ENCODE measurements at places on chromosomes 16 and 17.

DNA sequence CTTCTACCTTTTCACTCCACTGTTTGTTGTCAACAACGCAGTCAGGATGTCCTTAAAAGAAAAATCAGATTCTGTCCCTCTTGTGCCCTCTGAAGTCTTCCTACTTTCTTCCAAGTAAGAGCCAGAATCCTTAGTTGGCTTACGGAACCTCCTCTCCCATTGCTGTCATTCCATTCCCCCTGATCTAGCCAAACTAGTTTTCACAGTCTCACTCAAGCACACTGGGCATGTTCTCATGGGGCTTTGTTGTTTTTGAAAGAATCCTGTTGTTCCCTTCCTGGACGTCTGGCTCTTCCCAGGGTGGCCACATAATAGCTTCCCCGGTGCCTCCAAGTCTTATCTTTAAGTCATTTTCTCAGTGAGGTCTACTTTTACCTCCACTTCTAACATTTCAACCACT is 158.6 kb upstream of the ELAC2 start:
- no peak for DNase-seq
- H3K27me3 ChIP-seq: no peaks in the 10 kb centered on the region
- no peaks in the 10 kb centered on the region for H3K36me3 ChIP-seq
- H3K27ac ChIP-seq: no peak overlapping the region
- H3K4me3 ChIP-seq: no peak overlapping the region
- no peaks in the 10 kb centered on the region for H3K4me1 ChIP-seq

DNA sequence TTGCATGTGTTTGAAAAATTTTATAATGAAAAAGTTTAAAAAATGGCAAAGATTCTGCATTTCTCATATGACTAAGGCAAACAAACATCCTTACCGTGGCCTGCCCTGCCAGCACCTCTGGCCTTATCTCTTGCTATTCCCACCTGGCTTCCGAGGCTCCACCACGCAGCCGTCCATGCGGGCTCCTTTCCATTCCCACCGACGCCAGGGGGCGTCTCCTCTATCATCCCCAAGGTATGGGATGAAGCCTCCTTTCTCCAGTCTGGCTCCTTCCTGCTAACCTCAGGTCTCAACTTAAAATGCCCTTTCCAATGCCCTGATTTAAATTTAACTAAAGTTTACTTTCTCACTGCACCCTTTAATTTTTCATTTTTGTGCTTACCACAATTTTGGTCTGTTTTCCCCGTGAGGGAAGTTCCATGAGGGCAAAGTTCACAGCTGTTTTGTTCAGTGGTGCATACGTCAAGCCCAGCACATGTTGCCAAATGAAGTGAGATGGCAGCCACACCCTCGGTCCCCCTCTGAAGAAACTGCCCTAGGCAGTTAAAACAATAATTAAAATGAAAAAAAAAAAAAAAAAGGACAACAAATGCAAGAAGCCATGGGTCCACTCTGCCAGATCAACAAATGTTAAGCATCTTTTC is 13.3 kb upstream of the SDK2 start:
- no peak overlapping the region for H3K4me3 ChIP-seq
- H3K27me3 ChIP-seq: peaks cover 2% of the 10 kb centered on the region
- no peak for DNase-seq

DNA sequence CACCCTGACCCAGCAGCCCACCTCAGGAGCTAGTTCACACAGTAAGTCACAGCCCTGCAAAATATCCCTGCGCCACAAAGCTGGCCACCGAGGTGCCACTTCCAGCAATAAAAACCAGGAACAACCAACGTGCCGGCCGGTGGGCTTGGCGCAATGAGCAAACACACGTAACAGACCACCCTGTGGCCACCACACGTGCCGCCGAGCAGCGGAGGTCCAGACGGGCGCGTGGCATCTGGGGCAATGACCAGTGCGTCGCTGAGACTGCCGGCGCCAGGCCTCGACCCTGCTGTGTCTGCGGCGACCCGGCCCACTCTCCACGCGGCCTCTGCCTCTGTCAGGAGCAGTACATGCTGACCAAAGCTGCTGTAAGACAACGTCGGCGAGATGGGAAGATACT is 31.5 kb downstream of the LMF1 start:
- no peak overlapping the region for H3K27ac ChIP-seq
- no peak overlapping the region for H3K4me3 ChIP-seq
- H3K36me3 ChIP-seq: peaks cover 12% of the 10 kb centered on the region
- no peak for DNase-seq

GRCh38 chr17:3910420-3911270 is 5.6 kb downstream of the P2RX1 start:
- DNase-seq: no peak
- no peaks in the 10 kb centered on the region for H3K36me3 ChIP-seq
- H3K27me3 ChIP-seq: no peaks in the 10 kb centered on the region
- H3K4me1 ChIP-seq: peaks cover 35% of the 10 kb centered on the region
- H3K27ac ChIP-seq: peak overlapping the region; percentile 67
- H3K4me3 ChIP-seq: peak overlapping the region; percentile 25

- DNase-seq: no peak
- H3K4me3 ChIP-seq: no peak overlapping the region
- no peaks in the 10 kb centered on the region for H3K36me3 ChIP-seq
- no peaks in the 10 kb centered on the region for H3K4me1 ChIP-seq
These were observed 217.3 kb upstream of the ERCC4 start for GRCh38 chr16:13702614-13703013.

GRCh38 chr17:60161598-60162330 is 12.0 kb downstream of the CA4 start:
- H3K27ac ChIP-seq: no peak overlapping the region
- no peaks in the 10 kb centered on the region for H3K27me3 ChIP-seq
- no peak overlapping the region for H3K4me3 ChIP-seq
- no peaks in the 10 kb centered on the region for H3K36me3 ChIP-seq

GRCh38 chr16:55370762-55371482 is 46.9 kb downstream of the IRX6 start:
- no peaks in the 10 kb centered on the region for H3K4me1 ChIP-seq
- no peak overlapping the region for H3K27ac ChIP-seq
- H3K36me3 ChIP-seq: no peaks in the 10 kb centered on the region
- H3K4me3 ChIP-seq: no peak overlapping the region
- DNase-seq: peak; percentile 2

DNA sequence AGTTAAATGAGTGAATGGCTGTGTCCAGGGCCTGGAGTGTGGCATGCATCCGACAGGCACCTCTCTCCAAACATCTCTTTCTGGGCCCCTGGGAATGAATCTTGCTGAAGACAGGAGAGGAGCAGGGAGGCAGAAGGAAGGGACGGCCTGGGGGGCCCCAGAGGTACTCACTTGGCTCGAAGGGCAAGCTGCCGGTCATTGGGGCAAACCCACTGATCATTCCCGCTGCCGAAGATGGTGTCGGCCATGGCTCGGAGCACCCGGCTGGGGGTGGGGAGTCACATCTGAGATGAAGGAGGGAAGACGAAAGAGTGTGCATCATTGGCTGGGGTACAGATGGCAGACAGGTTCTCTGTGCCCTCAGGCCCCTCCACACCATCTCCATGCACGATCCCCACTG is 25.3 kb downstream of the RPH3AL start:
- peaks cover 27% of the 10 kb centered on the region for H3K4me1 ChIP-seq
- H3K27ac ChIP-seq: no peak overlapping the region
- no peak overlapping the region for H3K4me3 ChIP-seq
- DNase-seq: no peak
- no peaks in the 10 kb centered on the region for H3K27me3 ChIP-seq
- no peaks in the 10 kb centered on the region for H3K36me3 ChIP-seq

- no peaks in the 10 kb centered on the region for H3K27me3 ChIP-seq
- no peak overlapping the region for H3K27ac ChIP-seq
- no peaks in the 10 kb centered on the region for H3K36me3 ChIP-seq
- DNase-seq: no peak
- H3K4me3 ChIP-seq: no peak overlapping the region
These were observed 78.6 kb upstream of the ZFHX3 start for GRCh38 chr16:73126525-73126853.

DNA sequence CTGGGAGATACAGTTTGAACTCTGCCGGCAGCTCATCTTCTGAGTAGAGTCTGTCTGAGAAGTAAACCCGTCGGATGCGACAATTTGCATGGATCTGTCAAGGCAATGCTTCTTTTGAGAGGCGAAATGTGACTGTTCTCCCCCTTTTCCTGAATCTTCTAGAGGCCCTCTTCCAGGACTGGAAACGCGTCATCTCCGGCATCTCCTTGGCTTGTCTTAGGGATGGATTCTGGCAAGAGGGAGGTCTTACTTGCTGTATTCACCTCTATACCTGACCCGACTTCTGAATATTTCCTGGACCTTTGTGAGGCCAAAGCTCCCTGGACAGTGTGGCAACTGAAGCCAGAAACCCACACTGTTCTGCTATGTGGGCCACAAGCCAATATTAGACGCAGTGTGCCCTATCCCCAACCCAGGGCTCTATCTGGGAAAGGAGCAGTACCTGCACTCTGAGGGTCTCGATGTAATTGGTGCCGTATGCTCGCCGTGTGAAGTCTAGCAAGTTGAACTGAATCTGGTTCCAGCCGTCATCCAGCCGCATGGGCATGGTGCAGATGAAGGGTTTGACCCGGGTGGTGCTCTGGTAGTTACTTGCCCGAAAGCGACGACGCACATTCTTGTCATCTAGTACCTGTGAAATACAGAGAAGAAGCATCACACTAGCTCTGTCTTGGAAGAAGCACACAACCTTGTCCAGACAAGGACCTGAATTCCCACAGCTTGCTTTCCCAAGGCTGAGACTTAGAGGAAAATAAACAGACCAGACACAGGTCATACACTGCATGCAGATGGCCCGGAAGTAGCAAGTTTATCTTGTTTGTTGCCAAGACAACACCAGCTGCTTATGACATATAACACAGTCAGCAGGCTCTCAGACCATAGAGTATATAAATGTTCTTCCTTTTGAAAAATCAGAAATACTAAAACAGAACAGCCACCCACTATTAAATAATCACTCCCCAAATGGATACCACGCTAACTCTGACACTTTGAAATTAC is 14.1 kb downstream of the CFAP20 start:
- H3K27me3 ChIP-seq: no peaks in the 10 kb centered on the region
- H3K4me1 ChIP-seq: peaks cover under 1% of the 10 kb centered on the region
- no peak overlapping the region for H3K4me3 ChIP-seq
- no peak for DNase-seq
- peaks cover 41% of the 10 kb centered on the region for H3K36me3 ChIP-seq
- no peak overlapping the region for H3K27ac ChIP-seq

DNA sequence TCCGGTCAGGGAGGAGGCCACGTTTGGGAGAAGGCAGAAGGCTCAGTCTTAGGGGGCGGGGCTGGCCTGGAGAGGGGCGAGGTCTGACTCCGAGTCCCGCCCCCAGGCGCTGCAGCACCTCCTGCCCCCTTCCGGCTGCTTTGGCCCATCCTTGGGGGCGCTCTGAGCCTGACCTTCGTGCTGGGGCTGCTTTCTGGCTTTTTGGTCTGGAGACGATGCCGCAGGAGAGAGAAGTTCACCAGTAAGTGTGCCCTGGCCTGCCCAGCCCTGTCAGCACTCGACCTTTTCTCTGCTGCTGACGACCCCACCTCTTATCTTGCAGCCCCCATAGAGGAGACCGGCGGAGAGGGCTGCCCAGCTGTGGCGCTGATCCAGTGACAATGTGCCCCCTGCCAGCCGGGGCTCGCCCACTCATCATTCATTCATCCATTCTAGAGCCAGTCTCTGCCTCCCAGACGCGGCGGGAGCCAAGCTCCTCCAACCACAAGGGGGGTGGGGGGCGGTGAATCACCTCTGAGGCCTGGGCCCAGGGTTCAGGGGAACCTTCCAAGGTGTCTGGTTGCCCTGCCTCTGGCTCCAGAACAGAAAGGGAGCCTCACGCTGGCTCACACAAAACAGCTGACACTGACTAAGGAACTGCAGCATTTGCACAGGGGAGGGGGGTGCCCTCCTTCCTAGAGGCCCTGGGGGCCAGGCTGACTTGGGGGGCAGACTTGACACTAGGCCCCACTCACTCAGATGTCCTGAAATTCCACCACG is 1.5 kb downstream of the TNFRSF12A start:
- H3K4me1 ChIP-seq: peaks cover 77% of the 10 kb centered on the region
- peak overlapping the region; percentile 63 for H3K4me3 ChIP-seq
- H3K27me3 ChIP-seq: peaks cover 3% of the 10 kb centered on the region
- peak overlapping the region; percentile 80 for H3K27ac ChIP-seq
- peaks cover 11% of the 10 kb centered on the region for H3K36me3 ChIP-seq
- DNase-seq: peak; percentile 90

GRCh38 chr17:15145621-15146020 is 119.5 kb downstream of the PMP22 start:
- H3K27me3 ChIP-seq: no peaks in the 10 kb centered on the region
- no peak overlapping the region for H3K27ac ChIP-seq
- H3K4me1 ChIP-seq: no peaks in the 10 kb centered on the region
- no peaks in the 10 kb centered on the region for H3K36me3 ChIP-seq

GRCh38 chr16:15053904-15054303 is 2.0 kb downstream of the NTAN1 start:
- no peaks in the 10 kb centered on the region for H3K36me3 ChIP-seq
- no peak overlapping the region for H3K27ac ChIP-seq

DNA sequence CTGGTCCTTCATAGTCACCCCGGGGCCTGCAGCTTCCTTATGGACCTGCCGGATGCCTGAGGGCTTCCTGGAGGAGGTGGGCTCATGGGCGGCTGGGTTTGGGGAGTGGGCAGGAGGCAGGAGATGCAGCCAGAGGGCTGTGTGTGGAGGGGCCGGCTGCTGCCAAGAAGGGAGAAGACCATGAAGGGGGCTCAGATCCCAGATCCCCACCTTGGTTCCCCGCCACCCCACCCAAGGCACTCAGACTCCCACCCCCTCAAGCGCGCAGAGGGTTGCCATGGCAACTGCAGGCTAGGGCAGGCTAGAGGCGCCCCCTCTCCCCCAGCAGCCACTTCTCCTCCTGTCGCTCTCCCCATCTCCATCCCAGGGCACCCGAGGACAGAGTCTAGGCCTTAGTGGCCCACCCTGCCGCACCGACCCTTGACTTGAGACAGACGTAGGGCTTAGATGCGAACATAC is 104.5 kb downstream of the CRLF3 start:
- no peak overlapping the region for H3K27ac ChIP-seq

DNA sequence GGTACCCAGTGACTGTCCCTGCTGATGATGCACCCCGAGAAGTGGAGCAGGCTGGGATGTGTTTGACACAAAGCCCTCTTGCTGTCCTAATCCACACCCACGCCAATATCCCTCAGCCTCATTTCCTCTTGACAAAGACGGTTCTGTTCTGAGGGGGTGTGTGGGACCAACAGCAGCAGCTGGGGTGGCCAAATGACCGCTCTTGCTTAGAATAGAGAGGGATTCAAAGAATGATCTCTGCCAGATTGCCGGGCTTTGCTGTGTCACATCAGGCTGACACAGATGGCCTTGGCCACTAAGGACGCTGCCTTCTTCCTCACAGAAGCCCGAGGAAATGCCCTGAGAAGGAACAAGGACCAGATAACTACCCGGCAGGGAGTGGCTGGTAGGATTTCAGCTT is 250.7 kb downstream of the NTN1 start:
- no peaks in the 10 kb centered on the region for H3K4me1 ChIP-seq
- no peak for DNase-seq
- H3K36me3 ChIP-seq: peaks cover 2% of the 10 kb centered on the region
- H3K27ac ChIP-seq: no peak overlapping the region

- H3K27me3 ChIP-seq: peaks cover 7% of the 10 kb centered on the region
- peaks cover 6% of the 10 kb centered on the region for H3K36me3 ChIP-seq
- peak overlapping the region; percentile 72 for H3K4me3 ChIP-seq
These were observed 5.0 kb upstream of the TLCD2 start for GRCh38 chr17:1714980-1715802.

DNA sequence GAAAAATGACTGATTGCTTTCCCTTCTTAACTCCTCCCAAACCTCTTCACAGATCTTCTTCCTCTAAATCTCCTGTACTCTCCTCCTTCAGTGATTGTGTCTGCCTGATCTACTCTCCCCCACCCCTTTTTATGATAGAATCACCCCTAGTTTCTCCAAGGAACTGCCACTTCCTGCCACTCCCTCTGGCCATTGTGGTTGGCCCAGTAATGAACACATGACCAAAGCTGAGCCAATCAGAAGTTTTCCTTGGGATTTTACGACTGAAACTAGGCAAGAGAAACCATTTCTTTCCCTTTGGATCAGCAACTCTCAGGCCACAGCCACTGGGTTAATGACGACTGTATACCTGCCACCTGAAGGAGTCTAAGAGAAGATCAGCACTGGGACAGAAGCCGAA is 15.9 kb downstream of the IRX3 start:
- H3K4me3 ChIP-seq: no peak overlapping the region
- H3K27me3 ChIP-seq: peaks cover 5% of the 10 kb centered on the region

Measured in CD4-positive, alpha-beta T cell (primary cell).